Stimulated activated CD4-positive, alpha-beta T cell treated with anti-CD3 and anti-CD28 coated beads, Interleukin-1b, Interleukin-23, amount 100 ng/mL, for 1 hour (primary cell): ENCODE measurements at places on chromosomes 5 and 9.

DNA sequence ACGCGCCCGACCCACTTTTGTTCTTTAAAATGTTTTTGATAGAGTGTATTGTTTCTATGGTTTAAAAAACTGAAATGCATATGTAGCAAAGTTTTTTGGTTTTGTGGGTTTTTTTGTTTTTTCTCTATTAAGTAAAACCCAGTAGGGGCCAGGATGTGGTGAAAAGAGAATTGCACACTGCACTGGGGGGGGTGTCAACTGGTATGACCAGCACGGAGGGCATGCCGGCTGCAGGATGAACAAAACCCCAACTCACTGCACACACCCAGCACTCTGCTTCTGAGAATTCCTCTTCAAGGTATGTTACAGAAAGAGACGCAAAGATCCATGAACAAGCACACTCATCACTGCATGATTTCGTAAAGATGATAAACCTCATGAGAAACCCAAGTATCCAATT lies 75.0 kb downstream of the STK10 start:
- peak; percentile 26 for DNase-seq

GRCh38 chr5:136133222-136133921 lies 727 bp downstream of the SMAD5 start:
- no peak for DNase-seq

- DNase-seq: no peak
Observed at GRCh38 chr5:83632874-83633273, 87.8 kb downstream of the HAPLN1 start.

DNA sequence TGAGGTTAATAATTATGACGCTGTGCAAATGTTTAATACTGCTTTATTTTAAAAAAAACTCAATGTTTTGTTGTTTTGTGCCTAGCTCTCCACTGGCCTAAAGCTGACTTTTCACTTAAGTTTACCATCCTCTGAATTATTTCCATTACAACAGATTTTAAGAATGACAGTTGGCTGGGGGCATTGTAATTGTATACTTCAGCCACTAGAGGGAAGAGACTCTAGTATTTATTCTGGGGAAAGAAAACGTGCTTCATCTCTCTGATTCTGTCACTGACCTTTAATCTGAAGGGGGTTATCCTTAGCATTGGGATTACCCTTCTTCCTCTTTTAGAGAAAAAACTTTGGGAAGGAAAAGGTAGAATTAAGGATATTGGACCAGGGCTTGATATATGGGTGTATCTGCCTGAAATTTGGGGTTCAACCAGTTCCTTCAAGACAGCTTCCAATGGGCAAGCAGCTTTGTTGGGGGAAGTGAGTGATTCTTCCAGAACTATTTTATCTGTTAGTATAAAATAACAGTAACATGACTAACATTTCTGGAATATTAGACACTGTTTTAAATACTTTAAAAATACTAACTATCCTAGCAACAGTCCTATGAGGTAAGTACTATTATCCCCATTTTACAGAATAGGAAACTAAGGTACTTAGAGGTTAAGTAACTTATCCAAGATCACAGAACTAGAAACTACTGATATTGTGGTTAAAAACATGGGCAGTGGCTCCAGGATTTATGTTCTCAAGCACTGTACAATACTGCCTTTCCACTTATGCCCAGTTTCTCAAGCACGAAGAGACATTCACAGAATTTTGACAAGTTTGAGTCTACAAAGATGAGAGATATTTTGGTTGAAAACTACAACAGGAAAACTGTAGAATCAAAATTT lies 208.4 kb downstream of the CD180 start:
- no peak for DNase-seq

DNA sequence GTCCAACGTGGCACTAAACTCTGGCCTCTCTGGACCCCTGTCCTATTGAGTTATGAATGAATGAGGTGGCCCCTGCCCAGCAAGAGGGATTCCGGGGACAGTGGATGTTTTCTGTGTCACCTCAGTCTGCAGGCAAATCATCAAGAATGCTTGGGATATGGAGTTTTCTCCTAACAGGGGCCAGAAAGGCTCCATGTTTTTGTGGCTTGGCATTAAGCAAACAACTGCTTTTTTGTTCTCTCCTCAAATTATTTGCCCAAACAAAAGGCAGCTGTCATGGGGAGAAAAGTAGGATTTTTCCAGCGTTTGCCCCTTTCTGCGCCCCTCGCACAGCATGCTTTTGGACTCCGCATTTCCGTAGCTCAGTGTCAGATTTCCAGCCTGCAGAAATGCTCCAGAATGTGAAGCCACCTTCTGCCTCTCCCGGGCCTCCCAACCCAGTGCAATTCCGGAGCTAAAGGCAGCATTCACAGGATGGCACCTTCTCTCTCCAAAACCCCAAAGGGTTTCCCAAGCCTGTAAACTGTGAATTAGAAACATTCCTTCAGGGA lies 553.3 kb downstream of the CCDC171 start:
- DNase-seq: no peak

- no peak for DNase-seq
Observed at GRCh38 chr5:103847060-103847459, 284.5 kb upstream of the NUDT12 start.

DNA sequence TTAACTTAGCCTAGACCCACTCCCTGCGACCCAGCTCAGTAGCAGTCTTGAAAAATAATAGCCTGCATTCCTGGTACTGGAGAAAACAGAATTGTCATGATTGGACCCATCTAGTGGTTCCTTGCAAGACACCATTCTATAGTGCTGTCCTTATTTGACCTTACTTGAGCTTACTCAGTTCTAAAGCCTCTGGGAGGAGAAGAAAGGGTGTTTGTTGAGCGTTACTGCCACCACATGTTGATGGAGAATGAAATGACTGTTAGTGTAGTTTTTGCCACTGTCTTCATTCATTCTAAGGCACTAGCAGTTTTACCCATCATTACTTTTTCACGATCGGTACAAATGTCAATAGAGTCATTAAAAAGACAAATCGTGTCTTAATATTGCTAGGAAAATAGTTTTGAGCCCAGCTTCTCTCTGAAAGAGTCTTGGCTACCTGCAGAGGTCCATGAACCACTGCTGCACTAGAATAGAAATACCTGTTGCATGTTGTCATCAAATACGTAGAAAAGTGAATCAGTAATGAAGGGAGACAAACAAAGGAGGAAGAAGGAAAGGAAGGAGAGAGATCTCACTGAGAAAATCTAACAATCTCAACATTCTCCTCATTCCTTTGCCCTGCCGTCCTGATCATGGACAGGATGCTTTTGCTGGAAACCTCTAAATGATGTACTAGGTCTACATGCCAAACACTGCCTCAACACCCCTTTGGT lies 96.0 kb downstream of the LIX1 start:
- no peak for DNase-seq
